D341Med (cell line): ENCODE measurements at places on chromosomes 13 and 19.
A peak's percentile ranks its signal among the peaks of the same experiment; 100 is the strongest.

- no peak for DNase-seq
Observed at GRCh38 chr13:20181188-20181587, 11.6 kb downstream of the GJB2 start.

GRCh38 chr13:110759710-110760109 is 46.2 kb downstream of the ING1 start:
- DNase-seq, result no peak

- DNase-seq, result peak; percentile 66
Observed at GRCh38 chr19:14198384-14199376, 7.3 kb downstream of the ADGRL1 start.

- DNase-seq, result peak; percentile 49
Observed at GRCh38 chr19:44891016-44891882, at the start of gene TOMM40. TSS of gene TOMM40 (plus strand) at chr19:44891254. CDS start at chr19:44891416, 162 bp downstream.

DNA sequence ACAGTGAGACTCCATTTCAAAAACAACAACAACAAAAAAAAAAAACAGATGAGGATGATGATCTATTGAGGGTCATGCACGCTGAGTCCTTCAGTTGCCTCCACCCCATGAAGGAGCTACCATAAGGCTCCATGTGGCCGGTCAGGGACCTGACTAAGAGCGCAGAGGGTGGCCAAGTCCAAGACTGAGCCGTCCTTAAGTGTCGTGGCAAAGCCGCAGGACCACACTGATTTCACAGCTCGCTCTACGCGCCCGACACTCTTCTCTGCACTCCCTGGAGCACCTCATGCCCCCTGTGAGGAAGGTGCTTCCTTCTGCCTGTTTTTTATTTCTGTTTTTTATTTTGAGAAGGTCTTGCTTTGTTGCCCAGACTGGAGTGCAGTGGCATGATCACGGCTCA is 12.3 kb downstream of the TTYH1 start:
- peak; percentile 14 for DNase-seq

DNA sequence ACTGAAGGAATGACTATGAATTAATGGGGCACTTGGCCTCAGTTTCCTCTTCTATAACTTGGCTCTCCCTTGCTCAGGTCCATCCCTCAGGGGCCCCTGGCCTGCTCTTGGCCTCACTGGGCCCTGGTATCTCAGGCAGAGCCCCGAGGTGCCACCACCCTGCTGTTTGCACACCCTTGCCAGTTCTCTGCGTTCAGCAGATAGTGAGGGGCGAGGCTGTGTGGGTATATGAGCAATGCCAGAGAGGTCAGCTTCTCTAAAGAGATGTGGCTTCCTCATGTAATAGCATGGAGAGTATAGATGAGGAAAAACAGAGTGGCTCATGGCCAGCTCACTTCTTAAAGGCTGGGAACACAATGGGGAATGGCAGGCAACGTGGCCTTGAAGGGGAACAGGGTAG is 76.1 kb downstream of the CYSLTR2 start:
- DNase-seq, result no peak

GRCh38 chr13:77033717-77034302 is 6.9 kb upstream of the FBXL3 start:
- DNase-seq, result no peak

DNA sequence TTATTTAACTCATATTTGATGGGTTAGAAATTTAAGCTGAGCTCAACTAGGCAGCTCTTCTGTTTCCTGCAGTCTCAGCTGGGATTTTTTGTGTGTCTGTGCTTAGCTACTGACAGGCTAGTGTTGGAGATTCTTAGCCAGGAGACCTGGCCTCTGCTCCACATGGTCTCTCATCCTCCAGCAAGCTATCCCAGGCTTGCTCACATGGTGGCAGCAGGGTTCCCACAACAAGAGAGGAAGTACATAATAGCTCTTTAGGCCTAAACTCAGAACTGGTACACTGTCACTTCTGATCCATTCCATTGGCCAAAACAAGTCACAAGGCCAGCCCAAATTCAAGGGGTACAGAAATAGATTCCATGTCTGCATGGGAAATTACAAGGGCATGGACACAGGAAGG is 406.2 kb downstream of the SUCLA2 start:
- peak; percentile 27 for DNase-seq

DNA sequence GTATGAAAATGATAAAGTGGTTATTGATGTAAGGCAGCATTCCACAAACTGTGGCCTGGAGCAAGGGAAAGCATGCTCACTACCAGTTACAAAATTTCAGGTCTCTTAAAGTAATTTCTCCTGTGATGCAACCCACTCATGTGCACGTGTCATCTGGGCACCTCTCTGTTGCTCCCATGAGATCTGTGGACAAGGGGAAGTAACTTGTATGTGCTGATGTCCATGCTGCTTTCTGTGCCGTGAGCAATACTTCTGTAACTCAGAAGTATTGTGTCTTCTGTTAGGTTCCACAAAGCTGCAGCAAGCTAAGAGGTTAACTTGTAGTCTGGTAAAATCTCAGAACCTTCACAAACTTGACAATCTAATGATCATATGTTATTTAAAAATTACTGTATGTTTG is 930.0 kb upstream of the SLITRK6 start:
- DNase-seq, result no peak

DNA sequence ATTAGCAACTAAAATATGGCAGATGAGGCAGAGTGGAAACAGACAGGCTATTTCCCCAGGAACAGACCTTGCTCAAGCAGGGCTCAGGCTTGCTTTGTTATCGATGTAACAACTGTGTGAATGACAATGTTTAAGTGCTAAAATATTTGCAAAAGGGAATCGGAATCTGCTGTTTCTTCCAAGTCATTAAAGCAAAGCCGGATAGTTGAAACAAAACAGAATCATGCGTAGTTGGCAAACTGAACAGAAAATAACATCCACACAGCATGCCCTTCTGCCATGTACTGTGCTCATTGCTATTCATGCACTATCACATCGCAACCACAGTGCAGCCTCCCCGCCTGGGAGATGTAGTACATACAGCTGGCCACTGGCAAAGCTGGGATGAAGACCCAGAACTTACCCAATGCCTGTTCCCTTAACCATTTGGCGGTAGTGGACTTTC is 799.1 kb downstream of the DIAPH3 start:
- DNase-seq, result no peak

DNA sequence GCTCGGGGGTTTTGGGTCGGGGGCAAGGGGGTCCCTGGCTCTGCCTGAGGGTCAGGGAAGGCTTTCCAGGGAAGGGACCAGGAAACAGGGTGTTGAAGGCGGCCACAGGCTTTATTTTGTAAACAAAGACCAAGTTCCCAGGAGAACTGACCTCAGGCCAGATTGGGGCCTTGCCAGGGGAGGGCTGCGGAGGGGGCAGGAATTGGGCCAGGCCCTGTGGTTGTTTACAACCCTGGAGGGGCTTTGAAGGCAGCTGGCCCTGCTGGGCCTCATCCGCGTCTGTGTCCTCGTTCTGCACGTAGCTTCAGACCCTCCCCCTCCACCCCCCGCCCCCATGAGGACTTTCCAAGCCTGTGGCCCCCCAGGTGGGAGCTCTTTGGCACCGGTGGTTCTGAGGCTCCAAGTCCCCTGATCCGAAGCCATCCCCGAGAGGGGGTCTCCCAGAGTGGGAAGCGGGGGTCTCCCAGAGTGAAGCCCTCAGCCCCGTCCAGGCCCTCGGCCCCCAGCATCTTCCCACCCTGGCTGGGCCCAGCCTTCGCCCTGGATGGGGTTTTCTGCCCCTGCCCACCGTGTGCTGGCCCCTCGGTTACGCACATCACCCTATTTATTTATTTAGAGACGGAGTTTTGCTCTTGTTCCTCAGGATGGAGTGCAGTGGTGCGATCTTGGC is 13.5 kb upstream of the BSG start:
- DNase-seq, result no peak

DNA sequence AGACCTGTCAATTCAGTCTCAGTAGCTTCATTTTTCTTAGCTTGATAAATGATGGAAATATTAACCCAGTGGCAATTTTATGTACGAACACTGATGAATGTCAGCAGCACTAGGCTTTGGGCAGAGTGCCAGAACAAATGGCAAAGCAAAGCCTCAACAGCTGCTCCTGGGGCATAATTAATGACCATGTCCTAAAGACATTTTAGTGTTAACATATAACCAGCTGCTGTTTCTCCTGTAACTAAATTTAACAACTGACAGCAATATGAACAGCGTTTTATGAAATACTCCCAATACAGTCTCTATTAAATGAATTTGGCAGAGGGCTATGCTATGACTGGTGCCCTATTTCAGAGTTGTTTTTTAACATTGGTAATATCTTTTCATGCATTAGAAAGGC is 47.1 kb downstream of the ZNF568 start:
- DNase-seq, result peak; percentile 46

DNA sequence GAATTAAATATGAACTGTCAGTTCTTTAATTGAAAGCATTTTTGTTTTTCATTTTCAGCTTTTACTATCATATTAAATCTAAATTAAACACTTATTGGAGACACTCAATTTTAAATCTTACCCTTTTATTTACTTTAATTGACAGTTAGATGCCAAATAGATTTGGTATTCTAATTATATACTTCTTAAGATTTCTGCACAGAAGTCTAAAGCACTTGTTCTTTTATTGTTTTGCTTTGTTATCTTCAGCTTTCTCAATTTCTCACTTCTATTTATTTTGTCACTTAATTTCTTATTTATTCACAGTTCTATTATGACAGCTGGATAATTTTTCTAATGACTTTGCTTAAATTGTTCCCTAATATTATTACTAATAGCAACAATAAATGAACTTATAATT is 1397.3 kb upstream of the MIR17HG start:
- no peak for DNase-seq

- DNase-seq, result no peak
Observed at GRCh38 chr13:98105929-98106336, 37.0 kb upstream of the FARP1 start.

DNA sequence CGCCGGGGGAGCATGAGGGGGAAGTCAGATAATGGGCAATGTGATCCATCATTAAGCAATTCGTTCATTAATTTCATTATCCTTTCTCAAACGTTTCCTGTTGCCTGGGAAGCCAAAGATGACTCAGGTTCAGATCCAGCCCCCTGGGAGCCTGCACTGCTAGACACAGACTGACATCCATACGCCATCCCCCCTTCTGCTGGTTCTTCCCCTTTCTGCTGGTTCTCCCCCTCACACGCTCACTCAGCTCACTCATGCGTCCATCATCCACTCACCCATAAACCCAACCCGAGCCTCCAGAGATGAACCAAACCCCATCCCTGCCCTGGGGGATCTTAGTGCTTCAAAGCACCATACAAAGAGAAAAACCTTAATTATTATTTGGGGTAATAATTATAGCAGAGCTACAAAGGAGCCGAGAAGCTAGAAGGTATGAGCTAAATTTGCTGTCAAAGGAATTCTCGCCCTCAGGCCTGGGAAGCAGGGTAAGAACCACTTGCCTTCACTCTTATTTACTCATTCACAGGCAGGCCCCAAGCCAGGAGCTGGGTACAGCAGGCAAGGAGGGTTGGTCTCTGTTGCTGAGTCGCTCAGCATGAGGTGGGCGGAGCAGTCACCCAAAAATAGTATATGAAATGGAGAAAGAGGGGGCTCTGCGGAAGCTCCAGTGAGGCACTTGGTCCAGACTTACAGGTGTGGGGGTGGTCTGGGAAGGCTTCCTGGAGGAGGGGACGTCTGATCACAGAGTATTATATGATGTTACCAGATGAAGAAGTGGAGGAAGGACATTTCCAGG is 7.0 kb upstream of the ZNF444 start:
- no peak for DNase-seq

- DNase-seq, result no peak
Observed at GRCh38 chr19:40625406-40626120, 24.4 kb downstream of the LTBP4 start.

DNA sequence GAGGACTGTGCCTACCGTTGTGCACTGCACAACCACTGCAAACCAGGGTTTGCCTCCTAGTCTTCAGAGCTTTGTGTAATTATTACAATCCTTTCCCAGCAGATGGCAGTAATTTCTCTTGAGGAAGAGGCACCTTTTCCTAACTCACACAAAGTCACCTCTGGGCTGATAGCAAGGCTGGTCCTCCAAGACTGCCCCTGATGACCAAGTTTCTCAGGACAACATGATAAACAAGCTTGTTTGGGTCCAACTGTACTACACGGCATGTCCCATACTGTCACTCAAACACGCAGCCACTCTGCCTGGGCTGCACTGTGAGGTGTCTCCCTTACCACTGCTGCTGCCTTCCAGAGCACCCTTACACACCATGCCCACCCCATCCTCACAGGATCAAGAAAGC is 39.3 kb downstream of the RFXAP start:
- DNase-seq, result peak; percentile 64

DNA sequence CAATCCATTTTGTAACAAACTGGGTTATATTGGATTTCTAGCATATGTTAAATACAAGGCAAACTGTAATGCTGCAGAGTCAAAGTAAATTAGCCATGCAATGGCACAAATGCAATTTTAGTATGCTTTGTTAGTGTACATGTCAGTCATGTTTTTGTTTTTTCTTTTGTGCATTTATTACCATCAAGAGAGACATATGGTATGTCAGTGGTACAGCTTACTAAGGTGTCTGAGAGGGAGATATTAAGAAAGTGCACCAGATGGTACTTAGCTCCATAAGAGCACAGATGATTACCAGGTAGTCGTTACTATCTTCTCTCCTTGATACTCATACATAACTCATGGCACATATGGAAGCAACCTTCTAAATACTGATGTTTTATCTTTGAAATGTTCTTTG is 550.3 kb downstream of the GPC5 start:
- DNase-seq, result peak; percentile 44

GRCh38 chr13:109665781-109666249 is 120.6 kb downstream of the IRS2 start:
- no peak for DNase-seq

DNA sequence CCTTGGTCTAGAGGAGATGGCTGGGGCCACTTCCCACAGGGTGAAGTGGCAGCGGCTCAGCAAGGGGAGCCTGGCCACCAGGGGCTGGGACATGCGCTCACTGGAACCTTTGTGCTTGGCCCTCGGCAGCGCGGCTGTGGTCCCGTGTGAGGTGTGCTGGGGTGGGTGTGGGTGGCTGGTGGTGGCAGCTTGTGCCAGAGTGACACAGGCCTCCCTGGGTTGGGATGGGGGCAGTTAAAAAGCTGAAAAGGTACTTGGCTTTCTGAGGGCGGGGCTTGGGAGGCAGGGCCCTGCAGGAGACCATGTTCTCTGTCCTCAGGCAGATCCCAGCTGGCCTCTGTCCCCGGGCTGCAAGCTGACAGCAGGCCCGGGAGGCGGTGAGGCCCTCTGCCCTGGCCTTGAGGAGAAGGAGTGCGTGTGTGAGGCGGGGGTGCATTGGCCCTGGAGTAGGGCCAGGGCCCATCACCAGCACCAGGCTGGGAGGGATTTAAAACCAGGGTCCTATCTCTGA is 17.3 kb downstream of the MPND start:
- no peak for DNase-seq

DNA sequence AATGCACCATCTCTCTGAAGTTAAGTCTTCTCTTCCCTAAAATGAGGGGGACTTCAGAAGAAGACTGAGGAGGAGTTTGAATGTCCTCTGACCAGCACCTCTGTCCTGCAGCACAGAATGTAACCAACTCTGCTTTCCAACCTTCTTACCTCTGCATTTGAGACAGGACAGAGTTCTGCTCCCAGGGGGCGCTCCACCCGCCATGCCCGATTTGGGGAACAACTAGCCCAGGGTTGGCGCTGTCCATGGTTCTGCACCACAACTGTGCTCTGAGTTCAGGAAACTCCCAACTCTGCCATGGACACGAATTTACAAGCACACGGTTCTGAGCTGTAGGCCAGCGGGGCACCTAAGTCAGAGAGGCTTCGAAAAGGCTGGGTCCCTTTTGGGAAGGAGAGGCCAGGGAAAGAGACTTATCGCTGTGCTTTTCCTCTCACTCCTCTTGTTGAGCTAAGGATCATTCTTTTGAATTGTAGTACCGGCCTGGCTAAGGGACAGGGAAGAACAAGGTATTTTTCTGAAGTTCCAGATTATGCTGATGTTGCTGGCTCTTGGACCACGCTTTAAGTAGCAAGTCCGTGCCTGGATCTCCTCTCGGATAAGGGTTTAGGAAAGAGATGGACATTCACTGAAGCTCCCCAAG is 22.2 kb downstream of the SIGLEC5 start:
- DNase-seq, result peak; percentile 55
